ENCODE measurements at places on chromosomes 11 and 22. TPM values are rescaled to one million over a fixed set of nuclear protein-coding genes. Genes with fewer than 3 reads are reported as not detected.

DCPS gene
- 9.7 TPM for total RNA-seq

HSPB2 gene
- total RNA-seq: 2.2 TPM

MIOX gene
- not detected for total RNA-seq

VWCE gene
- 1.5 TPM for total RNA-seq

- no peaks in the 10 kb centered on the region for H3K27me3 ChIP-seq
- H3K4me1 ChIP-seq: no peaks in the 10 kb centered on the region
- H3K4me3 ChIP-seq: no peak overlapping the region
- no peaks in the 10 kb centered on the region for H3K36me3 ChIP-seq
- no peak for DNase-seq
Measured at GRCh38 chr22:49600468-49600867, 227.2 kb downstream of the BRD1 start.

- H3K27me3 ChIP-seq: no peaks in the 10 kb centered on the region
- DNase-seq: no peak
- peaks cover 13% of the 10 kb centered on the region for H3K4me1 ChIP-seq
- no peak overlapping the region for H3K27ac ChIP-seq
Measured at GRCh38 chr22:28282405-28283067, 363.5 kb upstream of the PITPNB start.

DNA sequence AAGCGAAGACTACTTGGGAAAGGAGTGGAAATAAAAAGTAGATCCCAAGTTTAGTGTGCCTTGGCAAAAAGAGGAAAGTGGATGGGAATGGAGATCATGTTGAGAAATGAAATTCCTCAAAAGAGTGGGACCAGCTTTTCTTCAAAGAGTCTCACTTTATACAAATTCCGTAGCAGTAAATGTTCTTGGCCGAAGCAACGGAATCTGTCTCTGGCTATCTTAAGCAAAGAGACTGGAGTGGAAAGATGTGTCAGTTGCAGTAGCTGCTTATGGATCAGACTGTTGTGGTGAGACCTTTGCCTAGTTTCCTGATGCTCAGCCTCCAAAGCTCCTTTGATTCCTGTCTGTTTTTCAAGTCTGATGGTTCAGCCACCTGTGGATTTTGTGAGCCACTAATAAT is 73.6 kb downstream of the CSTPP1 start:
- no peak overlapping the region for H3K4me3 ChIP-seq
- no peaks in the 10 kb centered on the region for H3K27me3 ChIP-seq
- H3K27ac ChIP-seq: no peak overlapping the region
- no peak for DNase-seq

PDE2A gene
- 28.1 TPM for total RNA-seq

DNA sequence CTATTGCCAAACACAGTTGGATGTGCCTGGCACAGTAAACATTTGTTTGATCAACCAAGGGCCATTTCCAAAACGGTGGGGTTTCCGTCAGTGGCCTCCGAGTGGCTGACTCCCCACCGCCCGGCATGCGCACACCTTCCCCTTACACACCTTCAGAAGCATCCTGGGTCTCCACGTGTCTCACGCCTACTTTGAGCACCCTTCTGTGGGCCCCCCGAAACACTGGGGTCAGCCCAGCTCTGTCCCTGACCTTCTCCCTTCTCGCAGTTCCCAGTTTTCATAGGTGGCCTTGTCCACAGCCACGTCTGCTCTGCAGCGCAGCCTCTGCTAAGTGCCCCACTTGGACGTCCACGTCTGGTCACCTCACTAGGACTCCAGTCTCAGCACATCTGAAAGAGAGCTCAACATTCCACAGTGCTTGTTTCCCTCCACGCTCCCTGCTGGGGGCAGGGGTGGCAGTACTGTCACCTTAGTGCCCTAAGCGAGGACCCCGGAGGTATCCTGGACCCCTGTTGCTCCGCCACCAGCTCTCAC is 13.2 kb upstream of the SHANK2 start:
- no peak overlapping the region for H3K27ac ChIP-seq
- DNase-seq: no peak
- H3K4me1 ChIP-seq: no peaks in the 10 kb centered on the region
- no peaks in the 10 kb centered on the region for H3K36me3 ChIP-seq
- H3K4me3 ChIP-seq: no peak overlapping the region

DNA sequence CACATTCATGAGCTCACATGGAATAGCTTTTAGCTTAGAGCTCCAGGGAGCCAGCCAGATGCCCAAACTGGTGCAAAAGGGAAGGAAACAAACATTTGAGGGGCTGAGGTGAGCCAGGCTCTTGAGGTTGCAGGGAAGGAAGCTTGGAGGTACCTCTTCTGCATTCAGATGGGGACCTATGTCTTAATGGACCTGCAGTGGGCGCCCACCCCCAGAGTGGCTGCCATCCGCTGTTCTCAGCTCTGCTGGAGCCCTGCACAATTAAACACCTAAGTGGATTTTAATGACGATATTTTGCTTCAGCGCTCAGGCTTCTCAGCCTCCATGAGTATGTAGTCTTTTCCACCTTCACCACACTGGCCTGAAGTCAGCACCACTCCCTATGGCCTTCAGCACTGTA is 100.8 kb downstream of the LDLRAD3 start:
- no peaks in the 10 kb centered on the region for H3K27me3 ChIP-seq
- H3K27ac ChIP-seq: no peak overlapping the region
- H3K4me1 ChIP-seq: no peaks in the 10 kb centered on the region
- DNase-seq: no peak

PANX3 gene
- not detected for total RNA-seq

FAM111A gene
- 23.6 TPM for total RNA-seq

DNA sequence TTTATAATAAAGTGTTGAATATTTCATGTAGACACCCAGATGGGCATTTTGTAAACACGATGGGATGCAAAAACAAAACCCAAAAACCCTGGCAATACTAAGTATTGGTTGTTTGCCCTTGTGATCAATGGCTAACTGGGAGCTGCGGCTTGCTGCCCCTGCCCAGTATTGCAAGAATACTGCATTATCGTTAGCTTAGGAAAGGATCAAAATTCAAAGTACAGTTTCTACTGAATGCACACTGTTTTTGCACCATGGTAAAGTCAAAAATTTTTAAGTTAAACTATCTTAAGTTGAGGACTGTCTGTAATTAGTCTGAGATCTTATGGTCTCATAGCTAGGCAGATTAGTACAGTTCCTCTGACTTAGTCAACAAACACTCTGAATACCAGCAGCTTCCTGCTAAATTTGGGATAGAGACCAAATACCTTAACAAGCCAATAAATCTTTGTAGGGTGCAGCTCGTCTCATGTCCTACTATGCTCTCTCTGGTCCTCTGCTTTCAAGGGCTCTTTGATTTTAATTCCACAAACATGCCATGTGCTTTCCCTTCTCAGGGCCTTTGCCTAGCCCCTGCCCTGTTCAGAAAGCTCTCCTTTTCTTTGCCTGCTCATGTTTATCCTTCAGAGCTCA is 4.0 kb downstream of the CCDC90B start:
- no peak overlapping the region for H3K4me3 ChIP-seq
- H3K27me3 ChIP-seq: no peaks in the 10 kb centered on the region
- peaks cover 34% of the 10 kb centered on the region for H3K4me1 ChIP-seq
- no peak overlapping the region for H3K27ac ChIP-seq
- no peak for DNase-seq

NXPE4 gene
- not detected for total RNA-seq

MRGPRE gene
- total RNA-seq: not detected

GRCh38 chr22:47601666-47602065 is 839.2 kb downstream of the TBC1D22A start:
- no peak for DNase-seq
- no peaks in the 10 kb centered on the region for H3K27me3 ChIP-seq
- H3K36me3 ChIP-seq: no peaks in the 10 kb centered on the region
- H3K4me1 ChIP-seq: no peaks in the 10 kb centered on the region
- H3K27ac ChIP-seq: no peak overlapping the region

KCNQ1OT1 gene
- 2.3 TPM for total RNA-seq

- H3K36me3 ChIP-seq: no peaks in the 10 kb centered on the region
- DNase-seq: no peak
- H3K4me3 ChIP-seq: no peak overlapping the region
- no peaks in the 10 kb centered on the region for H3K27me3 ChIP-seq
- no peaks in the 10 kb centered on the region for H3K4me1 ChIP-seq
- no peak overlapping the region for H3K27ac ChIP-seq
Measured at GRCh38 chr11:77602381-77603088, 12.8 kb downstream of the AQP11 start.

DNA sequence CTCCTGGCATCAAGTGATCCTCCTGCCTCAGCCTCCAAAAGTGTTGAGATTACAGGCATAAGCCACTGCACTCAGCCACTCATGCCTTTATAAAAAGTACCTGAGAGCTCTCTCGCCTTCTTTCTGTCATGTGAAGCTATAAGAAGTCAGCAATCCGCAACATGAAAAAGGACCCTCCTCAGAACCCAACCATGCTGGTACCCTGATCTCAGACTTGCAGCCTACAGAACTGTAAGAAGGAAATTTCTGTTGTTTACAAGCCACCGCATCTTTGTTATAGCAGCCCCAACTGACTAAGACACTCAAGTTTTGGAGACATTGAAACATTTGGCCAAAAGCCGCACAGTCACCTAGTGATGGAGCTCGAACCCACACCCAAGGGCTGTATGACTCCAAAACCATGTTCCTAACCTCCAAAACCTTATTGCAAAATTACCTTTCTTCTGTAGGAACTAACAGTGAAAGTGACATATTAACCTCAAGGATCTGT is 8.9 kb downstream of the PACSIN2 start:
- DNase-seq: no peak
- H3K36me3 ChIP-seq: no peaks in the 10 kb centered on the region
- H3K4me3 ChIP-seq: no peak overlapping the region
- peak overlapping the region; percentile 4 for H3K27ac ChIP-seq

APOL4 gene
- 30.3 TPM for total RNA-seq

DNA sequence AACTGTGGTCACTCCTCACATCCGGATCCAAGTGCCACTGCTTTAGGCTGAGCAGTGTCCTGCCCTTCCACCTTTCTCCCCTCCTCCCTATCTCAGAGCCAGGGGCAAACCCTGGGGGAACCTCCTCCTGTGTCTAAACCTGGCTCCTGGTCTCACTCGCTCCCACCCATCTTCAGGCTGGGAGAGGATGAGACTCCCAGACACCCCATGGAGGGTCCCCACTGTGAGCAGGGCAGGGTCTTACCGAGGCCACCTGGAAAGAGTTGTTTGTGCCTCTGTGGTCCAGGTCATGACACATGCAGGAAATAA is 93.6 kb downstream of the PDE2A start:
- no peak overlapping the region for H3K27ac ChIP-seq
- no peak for DNase-seq
- no peaks in the 10 kb centered on the region for H3K27me3 ChIP-seq
- H3K4me3 ChIP-seq: no peak overlapping the region
- no peaks in the 10 kb centered on the region for H3K36me3 ChIP-seq

- no peak overlapping the region for H3K4me3 ChIP-seq
- no peaks in the 10 kb centered on the region for H3K27me3 ChIP-seq
- H3K4me1 ChIP-seq: peaks cover 4% of the 10 kb centered on the region
- no peaks in the 10 kb centered on the region for H3K36me3 ChIP-seq
- H3K27ac ChIP-seq: no peak overlapping the region
Measured at GRCh38 chr11:134332782-134333181, 994 bp downstream of the GLB1L2 start.

C11orf65 gene
- total RNA-seq: not detected

GRCh38 chr11:62555464-62556107 is 9.0 kb upstream of the AHNAK start:
- peaks cover 76% of the 10 kb centered on the region for H3K4me1 ChIP-seq
- no peaks in the 10 kb centered on the region for H3K27me3 ChIP-seq
- peak overlapping the region; percentile 57 for H3K4me3 ChIP-seq
- peak overlapping the region; percentile 98 for H3K27ac ChIP-seq
- DNase-seq: no peak

DNA sequence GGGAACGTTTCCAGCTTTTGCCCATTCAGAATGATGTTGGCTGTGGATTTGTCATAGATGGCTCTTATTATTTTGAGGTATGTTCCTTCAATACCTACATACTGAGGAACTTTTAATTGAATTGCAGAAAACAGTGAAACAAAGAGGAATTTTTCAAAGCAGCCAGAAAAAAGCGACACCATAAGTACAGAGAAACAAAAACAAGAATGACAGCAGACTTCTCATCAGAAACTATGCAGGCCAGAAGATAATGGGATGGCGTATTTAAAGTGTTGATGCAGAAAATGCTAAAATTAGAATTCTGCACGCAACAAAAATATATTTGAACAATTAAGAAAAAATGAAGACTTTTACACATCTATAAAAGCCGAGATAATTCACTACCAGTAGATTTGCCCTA is 95.4 kb upstream of the TIMP3 start:
- H3K27ac ChIP-seq: no peak overlapping the region
- no peak overlapping the region for H3K4me3 ChIP-seq
- H3K27me3 ChIP-seq: no peaks in the 10 kb centered on the region
- no peaks in the 10 kb centered on the region for H3K36me3 ChIP-seq
- H3K4me1 ChIP-seq: no peaks in the 10 kb centered on the region

GAS2 gene
- 0.95 TPM for total RNA-seq

PDGFB gene
- 12.6 TPM for total RNA-seq

DNA sequence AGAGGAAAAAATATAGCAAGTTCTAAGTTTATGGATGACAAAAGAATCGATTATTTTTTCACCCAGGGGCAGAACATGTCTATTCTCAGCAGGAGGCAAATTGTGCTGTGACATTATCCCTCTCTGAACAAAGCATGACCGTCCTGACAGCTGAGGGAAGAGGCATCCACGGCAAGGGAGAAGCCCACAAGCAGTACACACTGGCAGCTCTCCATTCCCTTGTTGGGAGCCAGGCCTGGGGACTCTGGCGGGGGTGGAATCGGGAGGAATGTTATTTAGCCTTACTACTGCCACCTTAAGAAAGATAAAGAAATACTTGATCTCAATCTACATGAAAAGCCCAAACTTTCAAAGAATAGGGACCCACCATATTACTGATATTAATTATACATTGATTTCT is 3.4 kb downstream of the KIRREL3 start:
- DNase-seq: no peak
- H3K4me1 ChIP-seq: peaks cover 9% of the 10 kb centered on the region
- H3K36me3 ChIP-seq: no peaks in the 10 kb centered on the region
- no peak overlapping the region for H3K4me3 ChIP-seq
- H3K27ac ChIP-seq: no peak overlapping the region

OR8I2 gene
- not detected for total RNA-seq

- H3K36me3 ChIP-seq: no peaks in the 10 kb centered on the region
- DNase-seq: no peak
- no peaks in the 10 kb centered on the region for H3K4me1 ChIP-seq
- H3K4me3 ChIP-seq: no peak overlapping the region
- no peak overlapping the region for H3K27ac ChIP-seq
Measured at GRCh38 chr11:1149545-1149944, 8.2 kb upstream of the MUC5AC start.

MYEOV gene
- 1.1 TPM for total RNA-seq

MISFA gene
- total RNA-seq: 17.3 TPM

OR52L1 gene
- total RNA-seq: not detected

GRCh38 chr11:31060880-31061279 is 308.7 kb downstream of the DCDC1 start:
- no peaks in the 10 kb centered on the region for H3K36me3 ChIP-seq
- H3K4me3 ChIP-seq: no peak overlapping the region
- H3K4me1 ChIP-seq: no peaks in the 10 kb centered on the region
- H3K27ac ChIP-seq: no peak overlapping the region
- no peaks in the 10 kb centered on the region for H3K27me3 ChIP-seq

- no peak for DNase-seq
- H3K4me3 ChIP-seq: no peak overlapping the region
- no peaks in the 10 kb centered on the region for H3K4me1 ChIP-seq
- H3K27me3 ChIP-seq: no peaks in the 10 kb centered on the region
Measured at GRCh38 chr11:112485280-112485679, 224.6 kb upstream of the PLET1 start.

- DNase-seq: no peak
- no peaks in the 10 kb centered on the region for H3K36me3 ChIP-seq
- no peak overlapping the region for H3K27ac ChIP-seq
- no peaks in the 10 kb centered on the region for H3K27me3 ChIP-seq
- no peaks in the 10 kb centered on the region for H3K4me1 ChIP-seq
- H3K4me3 ChIP-seq: no peak overlapping the region
Measured at GRCh38 chr11:130166457-130166784, 6.8 kb downstream of the ST14 start.

Measured in thoracic aorta (tissue), 2 donors.